Cortex of kidney (tissue), 1 donor: ENCODE measurements at places on chromosomes 5 and 9.

DNA sequence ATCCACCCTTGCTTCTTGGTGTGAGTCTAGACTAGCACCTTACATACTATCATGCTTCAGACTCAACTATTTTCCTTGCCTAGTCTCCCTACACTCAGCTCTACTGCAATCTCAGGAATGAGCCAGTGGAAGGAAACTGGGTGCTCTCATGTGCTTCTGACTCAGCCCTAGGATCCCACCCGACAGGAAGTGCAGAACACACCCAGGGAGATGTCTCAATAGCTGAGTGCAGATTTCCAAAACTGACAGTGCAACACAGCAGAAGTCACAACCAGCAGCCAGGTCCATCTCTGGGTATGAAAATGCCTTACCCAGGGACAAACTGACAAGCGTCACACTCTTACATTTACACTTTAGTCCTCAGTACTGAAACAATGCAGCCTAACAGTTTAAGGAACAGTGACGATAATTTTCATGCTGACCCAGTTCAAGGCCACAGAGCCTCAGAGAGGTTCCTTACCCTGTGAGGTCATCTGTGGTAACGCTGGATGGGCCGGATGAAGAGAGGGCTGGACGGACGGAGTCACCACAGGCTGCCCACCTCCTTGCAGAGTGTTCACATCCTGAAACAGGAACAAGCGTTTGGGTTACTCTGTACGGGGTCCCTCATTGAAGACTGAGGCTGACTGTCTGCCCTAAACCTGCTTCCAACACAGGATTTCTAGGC, 33.0 kb downstream of the FKBP15 start:
- no peak for DNase-seq

DNA sequence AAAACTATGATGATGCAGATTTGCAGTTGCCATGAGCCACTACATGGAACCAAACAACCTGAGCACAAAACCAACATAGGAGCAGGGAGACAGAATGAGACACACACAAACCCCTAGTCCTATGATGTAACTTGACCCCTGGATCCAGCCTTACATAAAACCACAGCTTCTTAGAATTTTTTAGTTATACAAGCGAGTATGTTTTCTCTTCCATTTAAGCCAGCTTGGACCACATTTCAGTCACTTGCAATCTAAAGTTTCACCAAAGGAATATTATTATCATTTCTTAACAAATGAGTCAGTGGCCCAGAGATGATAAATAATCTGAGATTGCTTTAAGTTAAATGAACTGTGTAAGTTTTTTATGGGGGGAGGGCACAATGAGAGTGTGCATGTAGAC, 6.8 kb downstream of the SPOCK1 start:
- DNase-seq = no peak

- DNase-seq = no peak
Measured at GRCh38 chr5:145557345-145557744, 277.8 kb downstream of the PRELID2 start.

- no peak for DNase-seq
Measured at GRCh38 chr9:95043826-95044225, 273.7 kb downstream of the FANCC start.

DNA sequence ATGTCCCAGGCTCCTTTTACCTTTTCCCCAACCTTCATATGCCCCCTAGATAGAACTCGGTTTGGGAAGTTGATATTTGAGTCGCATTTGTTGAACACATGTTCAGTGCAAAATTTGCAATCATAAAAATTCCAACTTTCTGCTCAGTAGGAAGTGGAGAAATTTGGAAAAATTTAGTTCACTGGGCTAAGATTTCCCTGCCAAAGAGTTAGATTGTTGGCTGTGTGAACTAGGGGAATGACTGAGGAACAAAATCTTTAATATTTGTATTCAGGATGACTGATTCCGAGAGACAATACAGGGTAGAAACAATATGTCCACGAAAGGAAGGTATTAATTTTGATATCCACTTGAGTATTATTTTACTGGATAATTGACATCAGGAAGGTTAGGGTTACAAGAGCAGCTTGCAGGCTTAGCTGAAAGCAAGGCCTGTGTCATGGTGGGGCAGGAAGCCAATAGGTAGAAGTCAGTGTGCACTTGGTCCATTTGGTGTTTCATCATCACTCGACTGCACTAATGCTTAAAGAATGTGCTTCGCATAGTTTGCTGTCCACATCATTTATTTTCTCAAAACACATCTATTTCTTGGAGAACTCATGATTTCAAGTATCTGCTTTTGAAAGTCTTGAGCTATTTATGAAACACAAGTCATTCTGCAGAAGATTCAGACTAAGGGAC, 59.4 kb upstream of the GNA14 start:
- no peak for DNase-seq

GRCh38 chr5:78113689-78114264, 180.7 kb downstream of the AP3B1 start:
- DNase-seq = no peak

DNA sequence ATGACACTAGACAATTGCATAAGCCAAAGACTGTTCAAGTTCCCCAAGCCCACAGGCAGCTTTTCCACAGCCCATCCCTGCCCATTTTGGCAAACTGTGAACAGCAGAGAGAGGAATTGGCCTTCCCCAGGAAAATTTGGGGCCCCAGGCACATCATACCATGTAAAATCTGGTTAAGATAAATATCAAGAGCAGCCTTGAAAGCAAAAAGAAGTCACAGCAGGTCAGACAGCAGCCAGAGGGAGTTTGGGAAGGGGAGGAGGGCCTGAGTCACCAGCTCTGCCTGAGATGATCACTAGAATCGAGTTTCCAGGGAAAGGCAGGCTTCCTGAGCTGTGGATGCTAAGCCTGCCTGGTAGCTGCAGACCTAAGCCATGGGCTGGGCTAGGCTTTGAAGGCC, 179.2 kb downstream of the RFK start:
- DNase-seq = no peak

DNA sequence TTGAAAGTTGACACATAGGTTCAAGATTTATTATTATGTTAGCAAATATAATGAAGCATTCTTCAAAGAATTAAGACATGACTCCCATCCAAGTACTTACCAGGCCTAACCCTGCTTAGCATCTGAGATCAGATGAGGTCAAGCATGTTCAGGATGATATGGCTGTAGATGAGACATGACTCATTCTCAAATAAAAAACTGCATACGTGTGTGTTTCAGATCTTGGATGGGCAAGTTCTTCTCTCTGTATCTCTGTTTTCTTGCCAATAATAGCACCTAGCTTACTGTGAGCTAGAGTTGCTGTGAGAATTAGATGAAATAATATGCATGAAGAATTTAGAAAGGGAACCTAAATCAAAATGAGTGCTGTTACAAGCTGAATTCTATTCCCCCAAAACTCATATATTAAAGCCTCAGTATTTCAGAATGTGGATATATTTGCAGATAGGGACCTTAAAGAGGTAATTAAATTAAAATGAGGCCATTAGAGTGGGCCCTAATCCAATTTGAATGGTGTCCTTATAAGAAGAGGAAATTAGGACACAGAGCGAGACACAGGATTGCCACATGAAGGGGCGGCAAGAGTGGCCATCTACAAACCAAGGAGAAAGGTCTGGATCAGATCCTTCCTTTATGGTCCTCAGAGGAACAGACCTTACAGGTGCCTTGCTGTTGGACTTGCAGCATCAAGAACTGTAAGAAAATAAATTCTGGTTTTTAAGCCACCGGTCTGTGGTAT, 146.2 kb downstream of the MARCHF11 start:
- no peak for DNase-seq

DNA sequence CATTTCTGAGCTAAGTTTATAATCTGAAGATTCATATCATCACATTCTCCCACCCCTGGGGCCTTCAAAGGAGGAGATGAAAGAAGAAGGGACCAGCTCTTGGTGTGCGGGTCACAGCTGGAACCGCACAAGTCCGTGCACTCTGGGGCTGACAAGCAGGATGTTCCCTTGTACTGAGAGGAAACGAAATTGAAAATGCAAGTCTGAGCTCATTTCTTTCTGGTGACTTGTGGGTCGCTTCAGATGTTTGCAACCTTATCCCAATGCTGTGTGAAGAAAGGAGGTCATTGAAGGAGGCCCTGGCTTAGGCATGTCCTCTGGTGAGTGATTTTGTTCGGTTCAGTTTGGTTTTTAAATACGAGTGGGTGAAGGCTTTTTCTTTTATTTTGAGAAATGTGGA, 59.6 kb downstream of the C9orf152 start:
- DNase-seq = no peak

- no peak for DNase-seq
Measured at GRCh38 chr9:21465859-21466518, 16.1 kb downstream of the IFNE start.

GRCh38 chr9:35826071-35826701, 2.3 kb downstream of the FAM221B start:
- no peak for DNase-seq

GRCh38 chr9:98603821-98604383, 104.8 kb downstream of the GABBR2 start:
- no peak for DNase-seq

- no peak for DNase-seq
Measured at GRCh38 chr9:14932231-14932630, 22.0 kb upstream of the FREM1 start.

GRCh38 chr9:129932303-129933151, 97.3 kb downstream of the USP20 start:
- no peak for DNase-seq

DNA sequence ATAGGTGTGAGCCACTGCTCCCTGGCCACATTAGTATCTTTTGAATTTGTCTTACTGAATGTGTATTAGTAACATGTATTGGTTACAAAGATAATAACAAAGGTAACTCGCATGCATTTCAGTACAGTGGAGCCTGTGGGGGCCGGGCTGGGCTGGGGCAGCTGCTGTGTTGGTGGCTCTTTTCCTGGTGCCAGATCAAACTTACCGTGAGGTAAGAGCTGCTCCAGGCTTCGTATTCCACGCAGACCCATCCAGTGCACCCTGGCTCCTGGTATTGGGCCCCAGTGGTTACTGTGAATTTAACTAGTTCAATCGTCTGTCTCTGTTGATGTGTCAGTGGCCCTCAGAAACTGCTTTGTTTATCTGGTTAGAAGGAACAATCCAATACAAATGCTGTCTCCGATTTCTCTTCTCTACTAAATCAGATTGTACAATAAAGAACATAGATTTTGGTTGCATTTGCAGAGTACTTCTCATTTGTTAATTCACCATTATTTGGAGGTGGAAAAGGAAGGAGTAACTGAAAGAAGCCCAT, 15.6 kb downstream of the PRRC2B start:
- no peak for DNase-seq

DNA sequence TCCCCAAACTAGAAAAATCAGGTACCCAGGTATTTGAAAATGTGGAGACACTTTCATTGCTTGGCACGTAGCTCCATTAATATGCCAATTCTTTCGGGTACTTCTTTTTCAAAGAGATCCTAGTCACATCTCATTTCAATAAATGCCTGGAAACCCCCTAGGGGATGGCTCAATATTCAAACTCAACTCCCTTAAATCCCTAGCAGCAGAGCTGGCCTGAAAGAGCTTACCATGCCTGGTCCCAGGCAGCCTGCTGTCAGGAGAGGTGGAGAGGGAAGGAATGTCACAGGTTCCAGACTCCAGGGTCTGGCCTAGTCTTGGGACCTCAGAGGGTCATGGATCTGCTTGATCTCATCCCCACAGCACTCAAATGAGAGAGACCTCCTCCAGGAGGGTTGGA, 187.1 kb downstream of the SPOCK1 start:
- no peak for DNase-seq

- DNase-seq = no peak
Measured at GRCh38 chr5:72243706-72244105, 76.3 kb downstream of the MRPS27 start.

DNA sequence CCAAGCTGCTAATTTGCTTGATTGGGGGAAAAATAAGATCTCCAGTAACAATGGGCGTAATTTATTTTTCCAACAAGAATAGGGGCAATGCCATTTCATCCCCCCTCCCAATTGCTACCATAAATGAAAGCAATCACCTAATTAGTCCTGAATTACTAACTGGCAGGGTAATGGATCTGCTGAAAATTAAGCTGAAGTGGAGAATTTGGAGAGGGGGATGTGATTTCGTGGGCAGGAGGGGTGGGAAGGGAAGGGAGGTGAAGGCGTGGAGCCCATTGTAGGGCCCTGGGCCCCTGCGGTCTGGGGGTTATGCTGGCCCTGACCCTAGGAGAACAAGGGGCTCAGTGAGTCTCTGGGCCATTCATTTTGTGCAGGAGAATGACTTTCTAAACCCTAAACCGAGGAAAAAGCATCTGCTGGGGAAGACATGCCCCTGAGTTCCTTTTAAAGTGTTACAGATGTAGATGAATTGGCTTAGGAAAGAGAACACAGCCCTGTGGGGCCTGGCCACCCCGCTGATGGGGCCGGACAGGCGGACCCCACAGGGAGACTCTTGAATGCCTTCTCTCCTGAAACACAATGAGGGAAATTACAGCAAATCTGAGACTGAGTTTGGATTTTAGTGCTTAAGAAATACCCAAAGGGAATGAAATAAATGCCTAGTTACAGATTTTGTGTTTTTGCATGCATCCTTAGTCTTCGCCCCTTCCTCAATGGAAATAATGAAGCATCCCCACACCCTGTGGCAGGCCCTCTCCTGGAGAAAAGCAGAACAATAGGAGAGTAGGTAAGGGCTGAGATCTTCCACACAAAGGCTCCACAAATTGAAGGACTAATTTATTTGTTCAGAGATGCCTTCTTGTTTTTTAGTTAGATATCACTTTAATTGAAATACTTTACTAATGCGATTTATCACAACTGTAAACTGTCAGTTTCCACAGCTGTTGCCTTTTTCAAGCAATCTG, 143.2 kb downstream of the PSAT1 start:
- DNase-seq = no peak

GRCh38 chr5:3049261-3049660, 297.8 kb upstream of the IRX2 start:
- no peak for DNase-seq

DNA sequence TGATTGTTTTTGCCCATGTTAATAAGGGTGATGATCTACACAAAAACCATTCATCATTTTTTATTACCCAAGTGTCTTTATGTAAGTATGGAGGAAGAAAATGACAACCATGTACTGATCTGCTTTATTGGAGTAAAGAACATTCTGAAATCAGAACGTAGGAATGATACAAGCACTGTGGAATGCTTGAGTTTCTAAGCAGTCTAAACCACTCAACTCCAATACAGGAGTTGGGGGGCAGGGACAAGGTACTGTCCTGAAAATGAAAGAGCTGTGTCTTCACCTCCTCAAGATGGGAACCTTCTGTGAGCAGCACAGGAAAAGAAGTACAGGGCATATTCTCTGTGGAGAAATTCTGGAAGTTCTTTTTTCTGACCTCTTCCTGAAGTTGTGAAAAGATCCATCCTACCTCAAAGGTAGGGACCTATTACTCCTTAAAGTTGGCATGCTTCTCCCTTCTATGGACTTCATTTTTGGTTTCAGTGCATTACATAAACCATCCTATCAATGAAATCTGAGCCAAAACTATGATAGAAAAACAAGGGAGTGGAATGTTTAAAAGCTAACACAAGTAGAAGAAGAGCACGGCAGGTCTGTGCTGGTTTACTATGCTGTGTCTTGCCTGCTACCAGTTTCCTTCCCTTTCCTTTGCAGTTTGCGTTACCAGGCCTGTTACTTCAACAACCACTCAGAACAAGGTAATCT, 202.6 kb downstream of the SEMA5A start:
- no peak for DNase-seq
